Activated CD8-positive, alpha-beta T cell treated with anti-CD3 and anti-CD28 coated beads, Interleukin-2, amount 10 ng/mL, durations not matched to agents 7 days and 5 days (primary cell): ENCODE measurements at places on chromosomes 1 and 21. TPM values are rescaled to one million over a fixed set of nuclear protein-coding genes. Genes with fewer than 3 reads are reported as not detected.

DNA sequence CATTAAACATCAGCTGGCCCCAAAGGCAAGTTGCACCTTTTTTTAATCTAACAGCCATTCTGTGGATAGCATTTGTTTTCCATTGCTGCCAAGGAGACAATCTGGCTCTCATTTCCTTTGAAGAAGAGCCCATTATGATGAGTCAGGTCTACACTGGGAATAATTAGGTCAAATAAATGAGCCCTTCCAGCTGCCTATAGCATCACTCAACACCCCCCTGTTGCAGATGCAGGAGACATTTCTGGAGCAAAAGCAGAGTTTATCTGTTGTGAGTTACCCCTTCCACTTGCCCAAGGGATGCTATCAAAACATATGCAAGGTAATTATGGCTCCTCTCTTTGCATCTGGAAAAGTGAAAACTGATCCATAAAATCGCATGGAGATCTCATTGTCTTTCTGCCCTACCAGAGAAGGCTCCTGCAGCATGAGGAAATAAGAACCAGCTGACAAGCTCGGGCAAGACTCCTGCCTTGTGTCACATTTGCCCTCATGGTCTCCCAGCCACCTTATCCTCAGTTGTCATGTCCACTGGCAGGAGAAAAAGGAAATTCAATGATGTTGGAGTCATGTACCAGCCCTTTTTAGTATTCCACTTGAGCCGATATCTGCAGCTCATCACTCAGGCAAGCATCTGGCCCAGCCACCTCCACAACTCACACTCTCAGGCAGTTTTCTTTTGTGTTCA lies 135.9 kb downstream of the SLC30A10 start:
- no peak for DNase-seq

The ZNF670 gene
- total RNA-seq = 0.34 TPM

The SPATA1 gene
- 3.4 TPM for total RNA-seq

DNA sequence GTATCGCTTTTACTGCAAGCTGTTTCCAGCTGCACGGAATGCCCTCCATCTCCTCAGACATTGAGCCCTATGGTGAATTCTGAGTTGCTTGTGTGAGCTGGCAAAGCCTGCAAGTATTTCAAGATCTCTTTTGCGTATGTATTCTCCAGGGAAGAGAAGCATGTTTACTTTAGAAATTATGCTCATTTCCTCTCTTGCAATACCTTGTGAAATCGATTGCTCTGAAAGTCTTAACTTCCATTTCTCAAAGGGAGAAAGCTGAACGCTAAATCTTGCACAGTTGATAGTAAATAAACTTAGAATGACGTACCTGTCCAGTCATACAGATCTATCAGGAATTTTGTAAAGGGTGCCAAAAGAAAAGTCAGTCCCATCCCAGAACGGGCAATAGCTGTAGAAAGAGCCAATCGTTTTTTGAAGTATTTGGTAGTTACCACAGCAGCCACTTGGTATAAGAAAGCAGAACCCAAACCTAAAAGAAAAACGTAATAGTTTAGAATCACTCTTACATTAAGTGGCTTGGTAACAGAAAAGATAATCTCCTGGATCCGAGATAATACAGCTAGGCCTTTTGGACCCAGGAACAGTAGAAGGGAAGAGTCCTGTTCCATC lies 10.0 kb downstream of the SLC16A4 start:
- DNase-seq = no peak

The SUMO3 gene
- 102 TPM for total RNA-seq

DNA sequence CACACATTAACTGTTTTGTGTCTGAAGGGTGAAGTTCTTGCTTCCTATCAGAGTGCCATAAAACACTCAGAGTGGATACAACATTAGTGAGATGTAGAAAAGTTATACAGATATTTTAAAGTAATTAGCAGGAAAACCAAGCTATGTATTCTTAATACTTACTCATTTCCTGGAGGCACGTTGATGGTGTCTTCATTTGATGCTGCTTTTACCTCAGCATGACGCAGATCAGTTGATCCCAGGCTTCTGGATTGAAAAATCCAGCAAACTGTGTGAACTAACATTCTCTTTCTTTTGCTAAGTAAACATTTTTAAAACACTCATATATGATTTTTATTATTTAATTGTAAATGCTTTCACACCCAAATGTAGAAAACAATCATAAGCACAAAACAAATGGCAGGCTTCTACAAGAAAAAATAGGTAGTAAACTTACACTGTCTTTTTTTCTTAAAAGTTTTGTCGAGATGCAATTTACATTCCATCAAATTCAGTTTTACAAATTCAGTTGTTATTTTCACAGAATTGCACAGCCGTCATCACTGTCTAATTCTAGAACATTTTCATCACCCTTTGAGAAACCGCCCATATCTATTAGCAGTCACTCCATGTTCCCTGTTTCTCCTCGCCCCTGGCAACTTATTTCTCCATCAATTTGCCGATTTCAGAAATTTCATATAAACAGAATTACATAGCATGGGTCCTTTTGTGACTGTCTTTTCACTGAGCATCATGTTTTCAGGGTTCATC lies 198.9 kb downstream of the LRRC7 start:
- DNase-seq = no peak

The TAGLN2 gene
- 510 TPM for total RNA-seq
